ENCODE measurements at places on chromosomes 4 and X. TPM values are rescaled to one million over a fixed set of nuclear protein-coding genes. Genes with fewer than 3 reads are reported as not detected.

The CXorf65 gene
- total RNA-seq: not detected

The PHOX2B gene
- total RNA-seq: not detected

The FAM47A gene
- total RNA-seq: not detected

The GPC4 gene
- total RNA-seq: 0.33 TPM

The HMX1 gene
- not detected for total RNA-seq

The MTHFD2L gene
- 10.8 TPM for total RNA-seq

Measured in smooth muscle cell of trachea (primary cell).